HepG2 (cell line): ENCODE measurements at places on chromosomes 5 and 9. TPM values are rescaled to one million over a fixed set of nuclear protein-coding genes. Genes with fewer than 3 reads are reported as not detected.

Gene NUTM2F
- 0.07 and 0.09 TPM in 2 replicates for total RNA-seq

Gene ABCA1
- total RNA-seq: 40.0 and 63.8 TPM in 2 replicates

Gene PARP8
- total RNA-seq: 0.08 and 0.29 TPM in 2 replicates

Gene SLC4A9
- not detected in 2 replicates for total RNA-seq

Gene NMUR2
- not detected in 2 replicates for total RNA-seq

Gene IRF1
- 5.8 and 8.8 TPM in 2 replicates for total RNA-seq

Gene FLT4
- total RNA-seq: not detected in 2 replicates

Gene SPINK13
- total RNA-seq: not detected in 2 replicates

Gene COX7C
- 635 and 764 TPM in 2 replicates for total RNA-seq

Gene FOXI1
- not detected in 2 replicates for total RNA-seq

Gene MEIKIN
- total RNA-seq: not detected in 2 replicates

Gene BSPRY
- 0.09 and 0.13 TPM in 2 replicates for total RNA-seq

Gene RGP1
- total RNA-seq: 12.6 and 12.7 TPM in 2 replicates

Gene OXCT1
- total RNA-seq: 3.7 and 4.7 TPM in 2 replicates

Gene TLN1
- 51.8 and 53.7 TPM in 2 replicates for total RNA-seq

Gene DBH
- total RNA-seq: not detected in 2 replicates

Gene NUTM2G
- not detected in 2 replicates for total RNA-seq

Gene SPINK5
- not detected in 2 replicates for total RNA-seq

Gene NUP155
- total RNA-seq: 57.4 and 90.7 TPM in 2 replicates

Gene COL5A1
- not detected in 2 replicates for total RNA-seq

Gene C8G
- 2.0 and 4.9 TPM in 2 replicates for total RNA-seq

Gene C5orf52
- total RNA-seq: not detected in 2 replicates

Gene CYLC2
- not detected in 2 replicates for total RNA-seq

Gene HSDL2
- 55.3 and 76.3 TPM in 2 replicates for total RNA-seq

Gene TAF11L3
- total RNA-seq: not detected in 2 replicates

Gene FOXD4L6
- total RNA-seq: 0.11 TPM in 1 of 2 replicates, not detected in the other

Gene ARHGEF39
- 10.4 and 11.2 TPM in 2 replicates for total RNA-seq
